ENCODE measurements at places on chromosomes 6 and 20.

DNA sequence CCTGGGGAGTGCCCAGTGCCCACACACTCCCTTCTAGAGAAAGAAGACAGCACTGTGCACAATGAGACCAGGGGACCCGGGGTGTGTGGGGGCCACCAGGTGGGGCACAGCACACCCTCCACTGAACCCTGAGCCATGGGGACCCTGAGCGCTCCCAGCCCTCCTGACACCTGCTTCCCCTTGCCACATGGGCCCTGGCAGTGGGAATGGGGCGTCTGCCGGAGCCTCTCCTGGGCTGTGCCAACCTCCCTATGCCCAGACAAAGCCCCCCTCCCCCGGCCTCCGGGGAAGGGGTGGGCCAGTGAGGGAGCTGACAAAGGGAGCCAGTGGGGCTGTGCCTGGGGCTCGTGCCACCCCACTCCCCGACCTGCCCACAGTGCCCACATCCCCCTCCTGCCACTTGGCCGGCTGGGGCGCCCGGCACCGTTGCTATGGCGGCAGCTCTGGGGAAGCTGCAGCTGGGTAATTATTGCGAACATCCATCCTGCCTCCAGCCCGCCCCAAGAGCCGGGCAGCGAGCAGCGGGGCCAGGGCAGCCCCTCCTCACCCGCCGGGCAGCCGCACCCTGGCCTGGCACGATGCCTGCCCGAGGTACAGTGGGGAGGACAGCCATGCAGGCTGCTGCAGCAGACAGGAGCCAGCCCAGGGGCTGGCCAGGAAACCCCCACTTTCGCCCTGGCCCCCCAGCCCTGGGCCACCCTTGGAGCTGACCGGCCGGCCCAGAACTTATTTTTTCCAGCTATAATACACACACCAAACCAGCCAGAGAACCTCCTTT is 41.9 kb upstream of the NOL4L start:
- peak; percentile 92 for DNase-seq

DNA sequence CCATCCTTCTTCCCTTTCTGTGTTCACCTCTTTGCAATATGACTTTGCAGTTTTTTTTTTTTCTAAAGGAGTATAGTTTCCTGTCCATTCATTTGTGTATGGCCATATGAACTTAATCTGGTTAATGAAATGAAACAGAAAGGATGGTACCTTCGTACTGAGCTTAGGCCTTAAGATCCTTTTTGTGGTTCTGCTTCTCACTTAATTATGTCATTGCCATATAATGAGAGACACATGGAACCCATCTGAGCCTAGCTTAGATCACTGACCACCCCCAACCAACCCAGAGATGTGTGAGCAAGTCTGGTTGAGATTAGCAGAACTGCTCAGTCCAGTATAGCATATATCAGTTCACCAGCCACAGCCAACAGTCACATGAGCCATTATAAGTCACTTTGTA is 1179.6 kb downstream of the HACE1 start:
- DNase-seq, result no peak

- DNase-seq, result no peak
These were observed 61.3 kb downstream of the DST start for GRCh38 chr6:56581296-56581925.

DNA sequence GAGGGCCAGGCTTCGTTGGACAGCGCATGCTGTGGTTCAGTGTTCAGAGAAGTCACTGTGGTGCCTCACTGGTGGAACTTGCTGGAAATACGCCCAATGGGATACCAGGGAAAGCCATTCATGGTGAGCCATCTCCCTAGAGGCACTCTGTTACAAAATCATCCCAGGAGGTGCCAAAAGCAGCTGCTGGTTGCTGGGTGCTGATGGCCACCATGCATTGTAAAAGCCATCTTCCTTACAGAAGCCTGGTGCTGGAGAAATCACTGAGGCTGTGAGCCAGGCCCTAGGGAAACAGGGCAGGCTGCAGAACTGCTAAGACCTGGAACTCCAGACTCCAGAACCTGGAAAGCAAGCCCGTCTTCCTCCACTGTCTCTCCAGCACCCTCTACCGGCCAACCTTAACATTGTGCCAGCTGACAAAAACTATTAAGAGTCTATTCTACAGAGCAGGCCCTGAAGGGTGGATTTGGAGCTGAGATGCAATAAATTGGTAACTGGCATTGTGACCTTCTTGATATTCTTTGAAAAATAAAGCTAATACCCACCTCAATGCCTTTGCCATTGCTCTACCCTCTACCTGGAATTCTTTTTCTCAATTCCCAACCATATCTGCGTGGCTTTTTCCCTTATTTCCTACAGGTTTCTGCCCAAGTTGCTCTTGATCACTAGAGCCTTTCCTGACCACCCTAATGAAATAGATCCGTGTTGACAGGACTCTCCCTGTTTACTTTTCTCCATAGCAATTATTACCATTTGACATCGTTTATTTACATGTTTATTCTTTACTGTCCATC is 18.5 kb downstream of the SNRPB start:
- peak; percentile 68 for DNase-seq

- peak; percentile 7 for DNase-seq
These were observed 276.3 kb upstream of the AGPAT4 start for GRCh38 chr6:161549977-161550655.

GRCh38 chr6:36688063-36688738 is 9.4 kb upstream of the RAB44 start:
- no peak for DNase-seq

GRCh38 chr6:168385858-168386735 is 54.9 kb upstream of the SMOC2 start:
- peak; percentile 80 for DNase-seq

DNA sequence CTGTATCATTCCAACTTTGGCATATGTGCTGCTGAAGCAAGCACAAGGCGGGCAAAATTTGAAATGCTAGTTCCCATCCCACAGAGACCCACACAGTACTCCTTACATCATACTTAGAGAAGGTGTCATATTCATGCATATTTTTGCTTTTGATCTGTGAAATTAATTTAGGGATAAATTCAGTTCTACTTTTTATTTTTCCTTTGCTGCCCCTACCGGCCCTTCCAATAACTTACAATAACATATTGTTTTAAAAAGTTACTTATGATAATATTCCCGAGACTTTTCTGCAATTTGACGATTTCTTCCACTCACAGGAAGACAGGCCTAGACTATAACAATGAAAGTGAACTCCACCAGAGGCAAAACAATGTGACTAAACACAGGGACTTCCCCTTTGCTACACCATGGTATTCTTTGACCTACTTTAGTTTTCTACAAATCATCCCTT is 35.0 kb downstream of the SESN1 start:
- no peak for DNase-seq

DNA sequence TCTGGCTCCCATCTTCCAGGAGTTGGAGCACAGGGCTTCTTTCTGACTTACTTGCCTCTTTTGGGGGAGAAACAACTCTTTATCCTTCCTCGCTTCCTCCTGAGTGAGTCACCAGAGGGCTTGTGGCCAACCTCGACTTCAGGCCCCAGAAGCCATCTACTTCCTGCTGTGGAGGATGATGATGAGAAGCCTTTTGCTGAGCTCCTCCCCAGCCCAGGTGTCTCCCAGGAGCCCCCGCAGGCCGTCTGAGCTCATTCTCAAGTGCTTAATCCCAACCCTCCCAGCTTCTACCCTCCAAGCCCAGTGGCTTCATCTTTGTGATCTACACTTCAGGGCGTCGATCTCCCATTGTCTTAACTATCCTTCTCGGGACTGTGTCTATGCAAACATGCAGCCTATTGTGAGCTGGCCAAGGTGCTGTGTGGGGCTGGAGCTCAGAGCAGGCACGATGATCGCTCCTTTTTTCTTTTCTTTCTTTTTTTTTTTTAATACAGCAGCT is 27.9 kb downstream of the SDCBP2 start:
- DNase-seq, result no peak

- DNase-seq, result no peak
These were observed 845 bp upstream of the DST start for GRCh38 chr6:56643379-56644089.

DNA sequence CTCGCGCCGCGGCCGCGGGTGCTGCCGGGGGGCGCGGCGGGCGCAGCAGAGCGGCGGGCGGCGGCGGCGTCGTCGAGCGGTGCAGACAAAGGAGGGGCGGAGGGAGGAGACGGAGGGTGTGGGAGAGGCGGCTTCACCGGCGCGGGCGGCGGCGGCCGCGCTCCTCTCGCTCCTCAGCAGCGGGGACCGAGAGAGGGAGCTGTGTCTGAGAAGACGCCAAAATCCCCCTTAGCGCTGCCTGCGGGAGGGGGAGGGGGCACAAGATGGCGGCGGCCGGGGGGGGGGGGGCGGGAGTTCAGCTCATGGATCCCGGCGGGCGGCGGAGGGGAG is 296 bp downstream of the ADNP start:
- DNase-seq, result no peak

- no peak for DNase-seq
These were observed 132.0 kb upstream of the NRSN1 start for GRCh38 chr6:23994013-23994412.

DNA sequence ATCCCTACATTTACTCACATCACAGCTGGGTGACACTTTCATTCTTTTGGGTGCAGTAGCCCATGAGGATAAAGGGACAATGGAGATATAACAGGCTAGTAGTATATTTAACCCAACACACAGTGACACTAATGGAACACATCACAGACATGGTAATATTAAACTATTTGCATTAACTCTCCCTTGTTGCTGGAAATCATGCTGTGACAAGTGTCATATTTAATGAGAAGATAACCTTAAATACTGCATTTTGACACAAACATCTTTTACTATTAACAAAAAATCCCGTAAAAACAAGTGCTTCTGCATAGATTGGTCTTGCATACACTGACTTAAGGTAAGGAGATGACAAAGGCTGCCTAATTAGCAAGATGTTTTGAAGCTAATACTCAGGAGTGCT is 45.5 kb downstream of the CNR1 start:
- DNase-seq, result no peak

- DNase-seq, result no peak
These were observed 34.5 kb downstream of the TPD52L1 start for GRCh38 chr6:125188037-125188436.

DNA sequence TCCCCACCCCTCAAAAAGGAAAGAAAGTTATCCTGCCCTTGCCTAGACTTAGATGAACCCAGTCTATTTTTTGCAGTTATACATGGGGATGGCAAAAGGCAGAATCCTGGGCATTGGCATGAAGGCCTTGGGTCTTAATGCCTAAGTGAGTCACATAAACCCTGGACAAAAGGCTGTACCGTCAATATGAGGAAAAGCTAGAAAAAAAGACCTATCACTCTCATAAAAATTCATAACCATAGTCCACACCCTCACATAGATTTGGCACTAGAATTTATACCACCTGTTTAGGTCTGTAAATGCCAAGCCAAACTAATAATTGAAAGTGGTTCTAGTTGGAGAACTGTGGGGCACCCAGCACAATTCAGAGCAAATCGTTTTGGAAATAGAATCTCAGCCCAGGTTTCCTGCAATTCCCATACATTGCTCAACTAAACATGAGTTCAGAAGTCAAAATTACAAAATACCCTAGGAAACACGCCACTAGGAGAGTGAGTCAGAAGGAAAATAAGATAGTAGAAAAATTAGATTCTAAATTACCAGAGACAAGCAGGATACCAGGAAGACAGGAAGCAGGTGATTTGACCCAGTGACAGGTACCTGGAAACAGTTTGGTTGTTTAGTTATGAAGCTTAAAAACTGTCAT is 70.4 kb upstream of the FUCA2 start:
- no peak for DNase-seq

GRCh38 chr20:34250005-34250404 is 8.8 kb downstream of the ASIP start:
- DNase-seq, result no peak

DNA sequence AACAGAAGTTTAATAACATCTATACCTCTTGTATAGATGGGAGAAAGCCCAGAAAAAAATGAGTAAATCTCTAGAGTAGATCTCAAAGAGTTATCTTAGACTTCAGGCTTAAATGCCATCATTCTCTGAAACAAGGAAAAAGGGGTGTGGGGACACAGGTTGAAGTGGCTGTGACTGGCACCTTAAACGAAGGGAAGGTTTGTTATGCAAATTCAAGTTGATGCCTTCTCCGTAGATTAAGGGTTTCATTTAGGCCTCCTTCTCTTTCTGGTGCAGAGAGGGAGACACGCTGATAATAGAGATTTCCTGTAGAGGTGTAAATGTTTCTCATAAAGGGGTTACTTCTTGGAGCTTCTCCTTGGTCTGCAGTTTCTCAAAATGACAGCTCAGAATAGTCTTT is 252.1 kb downstream of the CD83 start:
- DNase-seq, result no peak

DNA sequence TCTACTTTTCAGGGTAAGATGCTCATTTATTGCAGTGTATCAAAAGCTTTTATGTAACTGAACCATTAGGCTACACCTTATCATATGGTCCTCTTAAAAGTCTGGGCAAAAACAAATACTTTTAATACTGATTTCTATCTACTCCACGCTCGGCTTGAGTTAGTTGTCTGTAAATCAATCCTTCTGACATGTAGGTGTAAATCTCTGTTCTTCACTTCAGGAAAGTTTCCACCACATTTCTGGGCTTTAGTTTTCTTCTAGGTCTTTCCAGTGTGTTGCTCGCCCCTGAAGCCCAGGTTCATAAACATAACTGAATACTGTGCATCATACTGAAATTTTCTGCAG is 89.2 kb upstream of the RNF217 start:
- DNase-seq, result no peak

- DNase-seq, result no peak
These were observed 45.5 kb upstream of the HLA-E start for GRCh38 chr6:30443657-30444450.

DNA sequence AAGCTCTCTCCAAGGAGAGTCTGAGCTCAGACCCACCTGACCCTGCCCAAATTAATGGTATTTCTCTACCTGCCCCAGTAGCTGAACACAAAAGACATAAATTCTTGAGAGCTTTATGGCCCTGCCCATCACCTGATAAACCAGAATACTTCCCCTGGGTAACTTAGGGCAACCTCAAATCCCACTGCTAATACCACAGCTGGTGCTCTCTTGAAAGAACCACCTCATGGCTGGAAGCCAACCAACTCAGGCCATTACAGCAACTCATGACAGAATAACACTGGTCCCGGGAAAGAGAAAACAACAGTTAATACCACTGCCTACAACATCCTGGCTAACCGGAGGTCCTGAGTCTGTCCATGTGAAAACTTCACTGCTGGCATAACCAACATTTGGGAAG is 328.6 kb downstream of the NKAIN2 start:
- DNase-seq, result no peak

DNA sequence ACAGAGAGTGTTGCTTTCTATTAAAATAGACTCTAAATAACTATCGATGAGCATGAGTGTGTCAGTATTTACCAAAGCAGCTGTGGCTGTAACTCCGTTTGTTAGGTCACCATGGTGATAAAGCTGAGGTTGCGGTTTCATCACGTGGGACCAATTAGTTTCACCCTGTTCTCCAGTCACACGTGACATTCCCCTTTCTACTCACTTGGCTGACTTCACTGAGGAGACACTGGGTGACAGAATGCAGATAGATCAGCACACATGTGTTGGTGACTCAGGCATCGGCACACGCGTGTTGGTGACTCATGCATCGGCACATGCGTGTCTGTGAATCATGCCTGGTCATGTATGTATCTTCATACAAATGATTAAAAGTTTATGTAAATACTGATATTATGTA is 285.4 kb downstream of the THBS2 start:
- peak; percentile 59 for DNase-seq
